ENCODE measurements at places on chromosomes 11 and 22.

GRCh38 chr11:126072801-126073594 lies 10.3 kb upstream of the CDON start:
- no peak for DNase-seq

DNA sequence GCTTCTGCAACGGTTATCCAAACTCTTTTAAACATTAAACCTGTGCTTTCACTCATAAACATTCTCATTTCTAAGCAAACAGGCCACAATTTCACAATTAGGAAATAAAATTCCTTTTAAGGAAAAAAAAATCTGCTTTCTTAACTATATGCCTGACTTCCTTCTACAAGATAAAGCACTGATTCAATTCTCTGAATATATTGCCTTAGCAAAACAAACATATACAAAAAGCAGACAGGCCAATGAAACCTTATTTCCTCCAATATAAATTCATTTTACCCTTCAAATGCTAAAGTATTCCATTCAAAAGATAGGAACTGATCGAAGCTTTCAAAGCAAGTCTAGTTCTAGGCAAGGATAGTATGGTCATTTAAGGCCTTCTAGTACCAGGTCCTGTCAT lies 76.7 kb downstream of the PHF21A start:
- no peak for DNase-seq

DNA sequence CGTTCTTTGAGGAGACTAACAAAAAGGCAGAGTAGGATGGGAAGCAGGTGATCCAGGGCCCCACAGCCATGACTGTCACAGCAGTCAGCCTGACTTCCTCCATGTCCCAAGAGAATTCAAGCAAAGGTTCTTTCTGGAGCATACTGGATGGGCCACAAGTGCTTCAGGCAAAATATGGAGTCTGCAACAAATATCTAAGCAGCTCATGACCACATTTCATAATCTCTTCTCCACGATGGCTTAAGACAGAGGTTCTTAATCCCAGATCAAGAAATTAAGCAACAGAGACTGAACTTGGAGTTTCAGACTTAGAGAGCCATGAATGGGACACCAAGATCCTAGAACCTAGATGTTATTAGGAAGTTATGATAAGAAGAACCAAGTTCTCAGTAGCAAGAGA lies 31.6 kb downstream of the GUCY1A2 start:
- no peak for DNase-seq

GRCh38 chr11:94832604-94833235 lies 64.6 kb downstream of the AMOTL1 start:
- DNase-seq = no peak

GRCh38 chr22:27386186-27386585 lies 415.4 kb downstream of the MN1 start:
- DNase-seq = no peak

GRCh38 chr22:19608003-19608690 lies 83.9 kb upstream of the CLDN5 start:
- DNase-seq = no peak

GRCh38 chr11:15622231-15622890 lies 507.6 kb downstream of the INSC start:
- no peak for DNase-seq

- no peak for DNase-seq
These were observed 12.0 kb downstream of the ALG12 start for GRCh38 chr22:49906071-49906798.

- no peak for DNase-seq
These were observed 3.7 kb downstream of the SERPIND1 start for GRCh38 chr22:20777420-20778177.

DNA sequence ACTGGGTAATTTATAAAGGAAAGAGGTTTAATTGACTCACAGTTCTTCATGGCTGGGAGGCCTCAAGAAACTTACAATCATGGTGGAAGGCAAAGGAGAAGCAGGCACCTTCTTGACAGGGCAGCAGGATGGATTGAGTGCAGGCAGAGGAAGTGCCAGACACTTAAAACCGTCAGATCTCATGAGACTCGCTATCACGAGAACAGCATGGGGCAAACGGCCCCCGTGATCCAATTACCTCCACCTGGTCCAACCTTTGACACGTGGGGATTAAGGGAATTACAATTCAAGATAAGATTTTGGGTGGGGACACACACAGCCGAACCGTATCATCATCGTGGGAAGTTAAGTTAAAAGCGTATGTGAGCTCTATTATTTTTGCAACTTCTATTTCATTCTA lies 71.4 kb upstream of the SYN3 start:
- no peak for DNase-seq

- no peak for DNase-seq
These were observed 491.8 kb upstream of the TENM4 start for GRCh38 chr11:79932612-79933011.

DNA sequence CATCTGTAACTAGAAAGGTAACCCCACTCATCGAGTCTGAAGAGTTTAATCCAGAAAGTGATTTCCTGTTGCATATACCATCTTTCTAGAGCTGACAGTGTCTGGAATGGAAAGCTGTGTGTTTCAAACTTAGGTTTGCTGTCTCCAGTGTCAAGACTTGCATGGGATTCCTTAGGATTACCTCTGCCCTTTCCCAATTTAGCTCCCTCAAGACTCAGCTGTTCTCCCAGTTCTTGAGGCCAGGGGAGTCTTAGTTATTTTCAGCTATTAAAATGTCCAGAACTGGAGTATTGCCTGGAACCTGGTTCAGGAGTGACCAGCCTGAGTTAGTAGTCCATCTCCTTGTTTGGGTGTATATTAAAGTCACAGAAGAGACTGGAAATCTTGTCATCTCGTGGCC lies 25.0 kb upstream of the LDHA start:
- no peak for DNase-seq

- no peak for DNase-seq
These were observed 37.4 kb downstream of the PDGFB start for GRCh38 chr22:39207141-39208012.

GRCh38 chr11:102680945-102681344 lies 24.6 kb downstream of the MMP27 start:
- no peak for DNase-seq

DNA sequence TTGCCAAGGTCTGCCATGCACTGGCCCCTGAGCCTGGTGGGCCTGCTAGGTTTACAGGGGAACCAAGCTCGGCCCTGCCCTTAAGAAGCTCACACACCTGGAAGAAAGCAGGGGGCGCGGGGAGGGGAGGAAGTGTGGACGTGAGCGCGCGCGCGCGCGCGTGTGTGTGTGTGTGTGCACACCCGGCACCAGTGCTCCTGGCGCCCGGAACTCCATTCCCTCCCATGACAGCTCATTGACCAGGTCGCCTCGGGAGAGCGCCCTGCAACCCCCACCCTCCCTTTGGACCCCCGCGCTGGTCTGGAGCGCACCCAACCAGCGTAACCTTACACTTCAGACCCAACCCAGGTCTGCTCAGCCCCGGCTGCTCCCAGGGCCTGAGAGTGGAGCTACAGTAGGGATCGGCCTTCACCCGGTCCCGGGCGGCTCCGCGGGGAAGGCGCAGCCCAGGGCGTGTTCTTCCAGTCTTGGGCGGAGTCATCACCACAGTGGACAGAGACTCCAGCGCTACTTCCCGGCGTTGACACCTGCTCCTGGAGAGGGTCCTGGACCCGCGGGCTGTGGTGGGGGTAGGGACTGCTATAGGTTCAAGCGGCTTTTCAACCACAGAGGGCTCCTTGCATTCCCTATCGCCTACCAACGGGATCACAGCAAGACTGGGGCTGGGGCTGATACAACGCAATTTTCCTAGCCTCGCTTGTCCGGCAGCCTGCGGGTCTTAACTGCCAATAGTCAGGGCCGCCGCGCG lies 1.5 kb downstream of the GALNT18 start:
- DNase-seq = no peak

DNA sequence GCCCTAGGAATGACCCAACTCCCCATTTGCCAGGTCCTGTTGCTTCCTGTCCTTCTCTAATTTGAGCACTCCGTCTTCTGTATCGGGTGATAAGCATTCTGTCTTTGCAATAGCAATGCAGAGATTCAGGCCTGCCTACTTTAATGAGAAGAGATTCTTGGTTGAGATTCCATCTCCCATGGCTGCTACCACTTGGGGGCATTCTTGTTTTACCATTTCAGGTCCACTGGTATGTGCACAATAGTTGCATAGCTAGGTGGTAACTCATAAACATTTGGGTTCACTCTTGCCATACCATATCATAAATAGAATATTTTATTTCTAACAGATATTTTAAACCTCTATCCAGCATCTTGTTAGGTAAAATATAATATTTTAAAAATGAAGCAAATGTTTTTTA lies 34.4 kb upstream of the CALCB start:
- DNase-seq = no peak

DNA sequence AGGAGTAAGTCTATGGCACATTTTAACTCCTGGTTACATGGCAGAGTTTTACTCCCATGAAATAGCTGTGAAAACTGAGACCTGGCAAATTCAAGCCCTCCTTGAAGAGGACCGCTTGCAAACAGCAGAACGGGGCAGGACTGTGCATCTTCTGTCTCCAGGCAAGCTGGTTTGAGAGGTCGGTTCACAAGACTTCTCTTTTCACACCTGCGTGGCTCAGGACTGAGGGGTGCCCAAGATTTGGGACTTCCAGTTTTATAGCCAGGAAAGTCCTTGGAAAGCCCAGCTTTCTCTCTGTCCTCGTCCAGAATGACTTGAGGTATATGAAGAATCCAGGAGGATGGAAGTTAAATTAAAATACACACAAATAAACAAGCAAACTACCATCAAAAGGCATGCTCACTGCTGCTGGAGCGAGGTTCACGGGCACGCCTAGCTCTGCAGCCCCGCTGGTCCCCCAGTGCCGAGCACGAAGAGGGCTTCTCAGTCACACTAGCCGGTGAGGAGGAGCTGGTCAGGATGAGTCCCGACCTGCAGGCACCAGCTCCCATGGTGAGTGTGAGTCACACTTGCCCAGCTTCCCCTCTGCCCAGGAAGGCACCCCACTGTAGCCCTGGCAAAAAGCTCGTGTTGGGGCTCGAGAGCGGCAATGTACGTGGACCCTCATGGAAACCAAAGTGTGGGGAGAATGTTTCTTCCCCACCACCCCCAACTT lies 1382.4 kb downstream of the BRD1 start:
- no peak for DNase-seq

GRCh38 chr22:39932918-39933649 lies 27.1 kb upstream of the TMA7B start:
- DNase-seq = no peak

GRCh38 chr11:129637473-129637872 lies 178.2 kb upstream of the TMEM45B start:
- DNase-seq = no peak

DNA sequence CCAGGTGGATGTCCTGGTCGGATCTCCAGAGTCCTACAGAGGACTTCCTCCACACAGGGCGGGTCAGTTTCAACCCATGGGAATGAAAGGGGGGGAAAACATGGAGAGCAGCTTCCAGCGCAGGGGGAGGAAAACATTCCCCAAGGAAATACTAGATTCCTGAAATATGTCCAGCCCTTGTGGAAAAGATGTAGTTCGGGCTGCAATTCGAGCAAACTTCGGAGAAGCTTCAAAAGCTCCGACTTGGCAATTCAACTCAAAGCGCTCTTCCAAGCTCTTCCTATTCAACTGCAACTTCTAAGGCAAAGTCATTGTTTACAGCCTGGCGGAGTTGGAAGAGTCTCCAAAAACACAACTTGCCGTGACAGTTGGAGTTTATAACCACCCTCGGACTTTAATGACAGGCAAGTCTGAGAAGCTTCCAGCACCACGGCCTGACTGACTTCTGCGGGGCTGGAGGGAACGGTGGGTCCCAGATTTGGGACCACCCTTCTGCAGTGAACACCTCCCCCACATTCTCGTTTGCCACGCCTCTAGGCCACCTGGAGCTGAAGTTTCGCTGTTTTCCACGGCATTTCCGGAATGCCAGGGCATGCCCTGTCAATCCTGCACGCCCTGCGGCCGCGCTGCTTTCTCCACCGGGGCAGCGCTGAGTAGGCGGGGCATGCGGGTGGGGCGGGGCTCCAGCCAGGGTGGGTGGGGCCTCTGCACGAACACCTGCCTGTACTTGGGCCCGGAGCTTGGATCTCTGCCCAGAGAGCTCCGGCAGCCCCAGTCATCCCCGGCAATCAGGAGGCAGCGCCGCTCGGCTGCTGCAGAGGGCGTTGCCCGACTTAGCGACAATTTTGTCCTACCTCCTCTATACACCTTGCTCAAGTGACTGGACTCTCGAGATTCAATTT lies 49.0 kb upstream of the BIRC3 start:
- DNase-seq = peak; percentile 65

GRCh38 chr11:36757075-36757474 lies 159.0 kb upstream of the RAG2 start:
- DNase-seq = no peak

DNA sequence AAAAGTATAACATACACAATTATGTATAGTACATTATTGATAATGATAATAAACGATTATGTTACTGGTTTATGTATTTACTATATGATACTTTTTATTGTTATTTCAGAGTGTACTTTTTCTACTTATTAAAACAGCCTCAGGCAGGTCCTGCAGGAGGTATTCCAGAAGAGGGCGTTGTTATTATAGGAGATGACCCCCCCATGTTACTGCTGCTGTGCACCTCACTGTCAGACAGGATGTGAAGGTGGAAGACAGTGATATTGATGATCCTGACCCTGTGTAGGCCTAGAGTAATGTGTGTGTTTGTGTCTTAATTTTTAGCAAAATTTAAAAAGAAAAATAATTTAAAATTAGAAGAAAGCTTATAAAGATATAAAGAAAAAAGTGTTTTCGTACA lies 57.6 kb downstream of the REXO2 start:
- no peak for DNase-seq

- no peak for DNase-seq
These were observed 30.1 kb downstream of the ZNF280B start for GRCh38 chr22:22478470-22478869.

- DNase-seq = no peak
These were observed 107.7 kb downstream of the CEP164 start for GRCh38 chr11:117435326-117435725.
